ENCODE measurements at places on chromosomes 5 and 9.

- no peak for DNase-seq
These were observed 27.1 kb downstream of the RFX3 start for GRCh38 chr9:3498691-3499090.

DNA sequence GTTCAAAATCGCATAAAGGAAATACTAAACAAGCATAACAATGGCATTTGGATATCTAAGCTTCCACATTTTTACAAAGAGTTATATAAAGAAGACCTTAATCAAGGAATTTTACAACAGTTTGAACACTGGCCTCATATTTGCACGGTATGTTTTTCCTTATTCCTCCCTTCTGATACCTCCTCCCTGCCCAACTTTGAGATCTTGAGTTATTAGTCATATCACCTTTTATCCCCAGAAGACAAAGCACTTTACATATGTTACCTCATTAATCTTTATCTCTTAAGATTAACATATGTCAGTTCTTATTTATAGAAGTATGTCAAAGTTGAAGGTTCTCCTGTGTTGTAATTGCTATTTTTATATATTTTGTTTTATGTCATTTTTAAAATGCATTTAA lies 29.8 kb downstream of the TDRD7 start:
- no peak for DNase-seq

DNA sequence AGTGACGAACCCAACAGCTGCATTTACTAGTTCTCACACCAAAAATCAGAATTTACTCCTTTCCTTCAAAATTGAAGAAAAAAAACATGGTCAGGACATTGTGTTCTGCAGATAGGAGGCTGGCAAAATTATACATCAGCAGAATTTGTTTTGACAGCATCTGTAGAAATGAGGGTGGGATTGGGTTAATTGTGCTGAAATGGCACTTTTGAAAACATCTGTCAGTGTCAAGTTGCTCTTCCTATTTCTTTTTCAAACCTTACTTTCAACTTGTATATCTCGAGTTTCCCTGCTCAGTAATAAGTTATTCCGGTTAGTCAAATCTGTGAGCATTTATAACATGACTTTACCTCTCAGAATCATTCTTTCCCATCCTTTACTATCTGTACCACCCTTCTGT lies 19.8 kb downstream of the WDR36 start:
- DNase-seq, result no peak

DNA sequence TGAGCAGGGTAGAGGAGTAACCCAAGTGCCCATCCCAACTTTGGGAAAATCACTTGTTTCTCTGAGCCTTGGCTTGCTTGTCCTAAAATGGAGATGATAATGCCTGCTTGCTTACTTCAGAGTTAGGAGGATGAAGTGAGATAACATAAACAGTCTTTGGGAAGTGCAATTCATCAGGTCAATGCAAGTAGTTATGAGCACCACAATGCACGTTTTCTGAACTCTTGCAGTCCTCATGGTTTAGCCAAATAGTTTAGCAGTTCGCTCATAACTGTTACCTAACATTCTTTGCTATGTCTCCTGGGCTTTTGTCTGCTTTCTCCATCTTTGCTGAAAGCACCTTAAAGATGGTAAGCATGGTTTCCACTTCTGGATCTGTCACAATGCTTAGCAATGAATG lies 270.0 kb downstream of the ADAMTSL1 start:
- no peak for DNase-seq

GRCh38 chr5:38369692-38370091 lies 111.3 kb downstream of the EGFLAM start:
- DNase-seq, result no peak

DNA sequence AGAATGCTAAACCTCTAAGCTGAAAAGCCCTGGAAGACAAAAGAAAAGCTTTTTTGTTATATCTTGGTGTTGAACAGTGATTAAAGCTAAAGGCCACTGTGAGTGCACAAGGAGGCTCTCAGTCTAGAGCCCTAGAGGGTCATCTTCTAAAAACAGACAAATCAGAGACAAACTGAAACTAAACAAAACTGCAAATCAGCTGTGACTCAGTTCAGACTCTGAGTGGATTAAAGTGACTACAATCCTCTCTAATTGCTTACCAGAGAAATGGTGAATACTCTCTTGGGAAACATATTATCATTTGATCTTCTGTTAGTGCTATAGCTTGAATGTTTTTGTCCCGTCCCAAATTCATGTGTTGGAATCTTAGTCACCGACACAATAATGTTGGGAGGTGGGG lies 491.9 kb downstream of the CDH18 start:
- DNase-seq, result no peak

- DNase-seq, result no peak
These were observed 100.0 kb downstream of the ZSWIM6 start for GRCh38 chr5:61431923-61432620.

DNA sequence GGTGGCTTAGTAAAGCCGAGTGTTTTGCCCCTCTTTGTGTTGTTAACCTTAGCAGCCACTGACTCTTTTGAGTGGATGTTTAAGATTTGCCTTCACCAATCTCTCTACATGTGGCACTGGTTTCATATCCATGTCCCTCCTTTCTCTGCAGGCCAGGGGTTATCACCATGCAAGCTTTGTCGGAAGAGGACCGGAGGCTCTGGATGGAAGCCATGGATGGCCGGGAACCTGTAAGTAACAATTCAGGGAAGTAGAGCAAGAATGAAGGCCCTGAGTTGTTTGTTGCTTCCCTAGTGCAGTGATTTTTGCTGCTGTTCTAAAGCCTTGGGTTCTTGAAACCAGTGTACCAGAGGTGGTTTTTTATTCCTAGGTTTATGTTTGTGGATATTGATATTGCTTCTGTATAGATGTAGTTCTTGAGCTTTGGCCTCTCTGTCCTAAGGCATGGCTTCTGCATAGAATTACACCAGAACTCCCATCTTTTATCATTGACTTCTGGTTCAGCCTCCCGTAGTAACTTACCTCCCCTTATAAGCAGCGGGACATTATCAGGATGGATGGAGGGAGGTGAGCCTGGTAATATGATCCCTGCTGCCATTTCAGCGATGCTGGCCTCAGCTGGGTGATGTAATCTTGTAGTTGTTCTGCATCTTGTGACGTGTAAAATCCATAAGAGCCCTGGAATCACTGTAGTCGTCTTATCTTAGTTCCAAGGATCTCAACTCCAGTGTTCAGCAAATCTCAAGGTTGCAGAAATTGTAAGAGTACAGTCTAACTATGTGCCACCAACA lies 161.9 kb downstream of the ARHGAP26 start:
- DNase-seq, result no peak

Data from activated CD4-positive, alpha-beta T cell treated with anti-CD3 and anti-CD28 coated beads, Interleukin-2, Interleukin-6, amounts not matched to agents 100 ng/mL and 50 ng/mL, durations not matched to agents 16 hours and 8 hours (primary cell).